ENCODE measurements at places on chromosomes 7 and 10.

GRCh38 chr10:69729326-69730048, 72.2 kb upstream of the COL13A1 start:
- DNase-seq, result no peak

DNA sequence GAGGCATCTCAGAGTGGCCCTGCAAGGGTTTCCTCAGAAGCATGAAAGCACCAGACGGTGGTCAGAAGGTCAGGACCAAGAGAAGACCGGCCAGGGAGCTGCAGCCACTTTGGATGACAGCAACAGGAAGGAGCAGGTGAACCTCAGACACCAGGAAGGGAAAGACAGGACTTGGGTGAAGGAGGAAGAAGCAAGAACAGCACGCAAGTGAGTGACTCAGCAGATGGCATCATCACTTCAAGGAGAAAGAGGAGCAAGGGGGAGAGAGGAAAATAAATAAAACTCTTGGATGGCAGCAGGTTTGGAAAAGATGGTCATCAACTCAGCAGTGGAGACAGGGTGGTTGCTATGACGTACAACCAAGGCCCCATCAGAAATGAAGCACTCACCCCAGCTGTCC, 31.6 kb downstream of the NCAPG2 start:
- no peak for DNase-seq

DNA sequence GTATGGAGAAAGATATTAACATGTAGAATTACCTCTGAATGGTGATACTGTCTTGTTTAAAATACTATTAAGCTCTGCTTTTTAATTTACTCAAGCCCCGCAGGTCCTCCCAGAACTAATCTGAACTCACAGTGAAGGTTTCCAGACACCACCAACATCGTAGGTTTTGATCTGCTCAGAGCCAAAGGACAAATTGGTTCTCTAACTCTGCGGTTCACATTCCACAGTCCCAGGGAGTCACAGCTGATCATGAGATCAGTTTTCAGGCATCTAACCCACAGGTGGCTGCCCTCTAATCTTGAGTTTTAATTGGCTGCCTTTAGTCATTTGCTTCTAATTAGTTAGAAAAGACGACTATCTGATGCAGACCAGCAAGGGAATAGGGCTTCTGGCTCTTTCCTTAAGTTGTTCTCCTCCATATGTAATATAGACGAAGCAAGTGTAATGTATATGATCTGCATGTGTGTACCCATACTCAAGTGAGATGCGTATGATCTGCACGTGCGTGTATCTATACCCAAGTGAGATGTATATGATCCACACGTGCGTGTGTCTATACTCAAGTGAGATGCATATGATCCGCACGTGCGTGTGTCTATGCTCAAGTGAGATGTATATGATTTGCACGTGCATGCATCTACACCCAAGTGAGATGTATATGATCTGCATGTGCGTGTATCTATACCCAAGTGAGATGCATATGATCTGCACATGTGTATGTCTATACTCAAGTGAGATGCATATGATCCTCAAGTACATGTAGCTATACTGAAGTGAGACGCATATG, 331.5 kb upstream of the NPVF start:
- no peak for DNase-seq

GRCh38 chr7:24967696-24968095, 12.3 kb downstream of the OSBPL3 start:
- DNase-seq, result no peak

DNA sequence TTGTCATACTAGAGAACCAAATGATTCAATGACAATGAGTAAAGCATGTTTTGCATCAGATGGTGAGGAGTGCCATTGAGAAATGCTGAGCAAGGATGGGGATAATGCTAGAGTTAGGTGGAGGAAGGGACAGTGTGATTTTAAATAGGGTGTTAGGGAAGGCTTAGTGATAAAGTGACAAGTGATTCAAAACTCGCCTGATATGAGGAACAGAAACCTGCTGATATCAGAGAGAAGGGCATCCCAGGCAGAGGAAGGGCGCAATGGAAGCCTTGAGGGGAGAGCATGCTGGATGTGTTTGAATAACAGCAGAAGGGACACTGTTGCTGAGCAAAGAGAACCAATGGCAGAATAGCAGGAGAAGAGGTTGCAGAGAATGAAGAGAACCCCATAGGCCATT, 196.2 kb downstream of the NRG3 start:
- DNase-seq, result no peak

DNA sequence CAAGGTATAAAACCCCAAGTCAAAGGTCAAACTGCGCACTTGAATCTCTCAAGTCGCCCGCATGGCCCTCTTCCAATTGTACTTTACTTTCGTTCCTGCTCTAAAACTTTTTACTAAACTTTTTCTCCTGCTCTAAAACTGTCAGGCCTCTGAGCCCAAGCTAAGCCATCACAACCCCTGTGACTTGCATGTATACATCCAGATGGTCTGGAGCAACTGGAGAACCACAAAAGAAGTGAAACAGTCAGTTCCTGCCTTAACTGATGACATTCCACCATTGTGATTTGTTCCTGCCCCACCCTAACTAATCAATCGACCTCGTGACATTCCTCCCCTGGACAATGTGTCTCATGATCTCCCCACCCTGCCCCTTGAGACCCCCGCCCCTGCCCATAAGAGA, 35.6 kb upstream of the PIK3CG start:
- DNase-seq, result no peak

GRCh38 chr10:77409697-77410471, 227.7 kb downstream of the KCNMA1 start:
- DNase-seq, result no peak

- no peak for DNase-seq
Measured at GRCh38 chr7:98703916-98704315, 86.8 kb downstream of the NPTX2 start.

- peak; percentile 13 for DNase-seq
Measured at GRCh38 chr10:22479419-22479818, 134.1 kb downstream of the SPAG6 start.

DNA sequence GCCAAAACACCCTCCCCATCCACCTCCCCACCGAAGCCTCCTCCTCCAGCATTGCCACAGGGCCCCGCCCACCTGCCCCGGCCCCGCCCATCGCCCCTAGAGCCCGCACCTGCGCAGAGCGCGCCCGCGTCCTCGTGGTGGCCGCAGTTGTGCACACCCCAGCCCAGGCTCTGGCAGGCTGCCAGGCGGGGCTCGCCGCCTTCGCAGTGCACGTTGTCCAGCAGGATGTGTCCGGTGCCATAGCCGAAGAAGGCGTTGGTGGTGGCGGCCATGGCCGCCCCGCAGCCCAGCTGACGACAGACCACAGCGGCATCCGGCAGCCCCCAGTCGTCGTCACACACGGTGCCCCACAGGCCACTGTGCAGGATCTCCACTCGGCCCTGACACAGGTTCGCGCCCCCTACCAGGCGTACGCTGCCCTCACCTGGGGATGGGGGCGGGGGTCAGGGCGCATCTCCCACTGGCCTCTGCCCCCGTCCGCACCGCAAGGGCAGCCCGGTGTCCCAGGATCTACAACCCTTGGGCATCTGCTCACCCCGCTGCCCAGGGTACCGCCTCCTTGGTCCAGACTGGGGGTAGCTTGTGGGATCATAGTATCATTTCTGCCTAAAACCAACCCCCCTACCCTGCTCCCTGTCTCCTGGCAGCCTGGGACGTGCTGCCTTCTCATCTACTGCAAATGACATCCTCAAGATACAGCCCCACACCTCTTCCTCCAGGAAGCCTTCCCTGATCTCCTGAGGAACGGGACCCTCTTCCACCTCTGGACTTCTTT, 11.9 kb downstream of the SSC4D start:
- peak; percentile 98 for DNase-seq

DNA sequence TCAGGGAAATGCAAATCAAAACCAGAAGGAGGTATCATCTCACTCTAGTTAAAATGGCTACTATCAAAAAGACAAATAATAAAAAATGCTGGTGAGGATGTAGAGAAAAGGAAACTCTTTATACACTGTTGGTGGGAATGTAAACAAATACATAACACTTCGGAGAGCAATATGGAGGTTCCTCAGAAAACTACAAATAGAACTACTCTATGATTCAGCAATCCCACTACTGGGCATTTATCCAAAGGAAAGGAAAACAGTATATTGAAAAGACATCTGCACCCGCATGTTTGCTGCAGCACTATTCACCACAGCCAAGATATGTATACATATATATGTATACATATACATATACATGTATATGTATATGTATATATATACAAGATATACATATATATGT, 94.2 kb downstream of the C10orf90 start:
- no peak for DNase-seq

- peak; percentile 51 for DNase-seq
Measured at GRCh38 chr7:142391191-142391992, 133.5 kb upstream of the PRSS58 start.

DNA sequence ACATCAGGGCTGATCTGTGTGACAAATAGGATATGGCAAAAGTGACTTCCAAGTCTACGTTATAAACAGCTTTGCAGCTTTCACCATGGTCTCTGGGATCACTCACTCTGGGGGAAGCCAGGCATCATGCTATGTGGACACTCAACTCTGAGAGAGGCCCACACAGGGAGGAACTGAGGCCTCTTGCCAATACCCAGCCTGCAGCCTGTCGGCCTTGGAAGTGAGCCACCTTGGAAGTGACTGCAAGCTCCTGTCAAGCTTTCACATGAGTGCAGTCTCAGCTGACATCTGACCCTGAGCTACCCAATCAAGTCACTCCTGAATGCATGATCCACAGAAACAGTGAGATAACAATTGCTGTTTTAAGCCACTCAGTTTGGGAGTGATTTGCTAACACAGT, 56.5 kb downstream of the MMRN2 start:
- no peak for DNase-seq

GRCh38 chr10:106078895-106079576, 1085.5 kb downstream of the SORCS1 start:
- peak; percentile 0 for DNase-seq

DNA sequence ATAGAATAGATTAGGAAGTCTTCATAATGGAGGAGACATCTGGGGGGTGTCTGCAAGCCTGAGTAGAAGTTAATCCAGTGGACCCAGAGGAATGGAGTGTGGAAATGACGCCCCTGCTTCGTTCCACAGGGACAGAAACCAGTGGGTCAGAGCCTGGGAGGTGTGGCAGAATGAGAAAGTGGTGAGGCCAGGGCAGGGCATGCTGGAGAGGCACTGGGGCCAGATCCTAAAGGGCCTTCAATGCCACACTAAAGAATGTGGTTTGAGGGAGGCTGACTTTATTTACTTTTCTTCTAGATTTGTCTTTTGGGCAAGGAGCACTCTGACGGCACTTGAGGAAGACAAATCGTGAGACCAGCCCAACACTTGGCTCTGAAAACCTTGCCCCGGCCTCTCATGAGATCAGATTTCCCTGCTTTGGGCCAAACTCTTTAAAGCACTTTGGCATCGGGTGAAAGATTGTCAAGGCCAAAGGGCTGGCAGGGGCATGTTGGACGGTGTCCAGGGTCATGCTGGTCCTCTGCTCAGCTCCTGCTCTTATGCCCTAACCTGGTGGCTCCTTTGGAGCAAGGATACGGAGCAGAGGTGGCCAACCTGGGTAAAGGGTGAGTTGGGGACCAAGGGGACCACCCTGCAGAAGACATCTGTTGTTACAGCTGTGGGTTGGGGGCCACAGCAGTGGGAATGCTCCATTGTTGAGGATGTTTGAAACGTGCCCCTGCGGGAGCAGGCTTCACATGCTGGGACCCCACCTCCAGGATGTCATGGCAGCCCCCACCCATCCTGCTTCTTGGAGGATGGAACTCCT, 157.0 kb upstream of the ZMIZ1 start:
- no peak for DNase-seq

DNA sequence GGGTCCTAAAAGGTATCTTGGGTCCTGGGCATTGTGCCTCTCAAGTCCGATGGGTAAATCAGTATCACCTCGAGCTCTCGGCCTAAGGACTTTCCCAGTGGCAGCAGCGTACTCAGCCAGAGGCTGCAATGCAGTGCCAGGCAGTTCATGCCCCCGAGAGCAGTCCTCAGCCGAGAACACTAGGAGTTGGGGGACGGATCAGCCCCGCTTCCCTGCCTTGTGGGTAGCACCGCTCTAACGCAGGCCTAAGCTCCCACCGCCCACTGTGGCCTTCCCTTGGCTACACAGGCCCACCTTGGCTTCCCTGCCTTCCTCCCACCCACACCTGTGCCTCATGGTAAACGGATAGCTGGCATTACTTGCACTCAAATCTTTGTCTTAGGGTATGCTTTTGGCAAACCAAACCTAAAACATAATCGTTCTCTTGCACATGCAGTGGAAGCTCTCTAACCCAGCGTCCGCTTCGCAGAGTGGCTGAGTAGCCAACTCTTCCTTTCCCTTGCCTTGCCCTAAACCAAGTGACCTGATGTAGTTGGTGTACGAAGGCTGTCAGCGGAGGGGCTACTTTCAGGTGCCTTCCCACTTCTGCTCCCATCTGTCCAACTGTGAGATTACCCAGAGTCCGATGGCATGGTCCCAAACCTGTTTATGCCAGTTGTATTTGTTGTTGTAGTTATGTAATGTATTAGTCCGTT, 73.2 kb upstream of the CHST15 start:
- no peak for DNase-seq

GRCh38 chr10:128036746-128037543, 89.3 kb downstream of the MKI67 start:
- DNase-seq, result no peak

DNA sequence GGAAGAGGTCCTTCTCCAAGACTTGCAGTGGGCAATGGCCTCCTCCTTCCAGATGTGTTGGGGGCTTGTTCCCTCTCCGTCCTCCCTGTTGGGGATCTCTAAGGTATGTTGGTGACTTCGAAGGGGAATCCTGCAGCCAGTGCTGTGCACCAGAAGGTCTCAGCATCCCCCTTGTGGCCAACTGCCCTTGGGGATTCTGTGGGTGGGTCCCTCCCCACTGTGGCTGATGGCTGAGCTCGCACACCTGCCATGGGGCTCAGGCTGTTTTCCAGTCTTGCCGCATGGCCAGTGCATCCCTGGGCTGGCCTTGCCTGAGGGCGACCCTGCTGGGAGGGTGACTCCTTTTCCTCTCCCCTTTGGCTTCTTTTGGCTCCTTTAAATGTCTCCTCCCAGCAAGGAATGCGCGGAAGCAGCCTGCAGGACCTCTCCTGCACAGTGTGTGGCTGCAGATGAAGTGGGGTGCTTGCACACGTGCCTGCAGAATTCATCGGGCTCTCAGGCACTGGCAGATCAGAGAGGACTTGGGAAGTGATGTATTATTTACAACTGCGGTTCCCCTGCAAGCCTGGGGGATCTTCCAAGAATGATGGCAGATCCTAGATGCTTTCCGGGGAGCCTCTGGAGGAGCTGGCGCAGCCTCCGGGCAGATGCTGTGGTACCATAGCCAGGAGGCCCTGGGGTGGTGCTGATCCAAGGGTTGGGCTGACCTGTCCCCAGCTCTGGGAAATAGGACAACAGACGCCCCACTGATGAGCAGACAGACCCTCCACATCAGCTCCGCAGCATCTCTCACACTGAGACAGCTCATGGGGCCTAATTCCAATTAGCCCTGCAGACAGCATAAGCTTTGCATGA, 410.0 kb downstream of the TCERG1L start:
- peak; percentile 8 for DNase-seq

- no peak for DNase-seq
Measured at GRCh38 chr7:94374231-94374630, 20.5 kb upstream of the COL1A2 start.

DNA sequence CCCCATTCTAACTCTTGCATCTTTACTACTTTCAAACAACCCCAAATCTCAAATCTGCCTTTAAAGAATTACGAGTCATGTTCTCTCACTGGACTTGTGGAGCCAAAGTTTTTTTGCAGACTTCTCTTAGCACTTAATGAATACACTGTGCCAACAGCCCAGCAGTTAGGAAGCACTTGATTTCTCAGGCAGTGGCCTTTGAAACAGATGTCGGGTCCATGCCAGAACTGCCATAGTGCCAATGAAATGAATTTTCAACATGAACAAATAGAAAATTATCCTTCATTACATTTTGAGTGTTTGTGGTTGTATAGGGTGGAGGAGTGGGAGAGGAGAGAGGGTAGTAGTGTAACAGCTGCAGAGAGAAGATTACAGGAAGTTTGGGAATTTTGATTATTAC, 5.9 kb downstream of the BORCS7 start:
- DNase-seq, result no peak

All from K562 (cell line).